ENCODE measurements at places on chromosomes 12 and 14.
A peak's percentile ranks its signal among the peaks of the same experiment; 100 is the strongest.

- peak; percentile 50 for DNase-seq
Measured at GRCh38 chr12:25155022-25155576, 39.9 kb downstream of the DNAI7 start.

- no peak for DNase-seq
Measured at GRCh38 chr14:31550589-31550988, 10.6 kb upstream of the NUBPL start.

DNA sequence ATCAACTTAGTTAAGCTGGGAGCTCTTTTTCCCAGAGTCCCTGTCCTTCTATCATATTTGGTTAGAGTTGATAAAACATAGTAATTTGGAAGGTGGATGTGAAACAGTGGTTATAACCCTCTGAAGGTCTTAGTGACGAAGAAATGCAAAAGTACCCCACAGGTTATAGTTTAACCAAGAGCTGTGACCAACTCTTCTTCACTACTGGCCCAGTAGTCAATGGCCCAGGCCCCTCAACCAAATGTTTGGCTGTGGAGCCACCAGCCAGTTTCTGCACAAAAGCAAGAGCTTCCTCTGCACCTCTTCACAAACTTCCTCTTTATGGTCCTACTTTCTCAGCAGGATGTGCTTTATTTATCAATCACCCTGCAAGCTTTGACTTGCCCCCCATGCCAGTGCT lies 132.6 kb downstream of the BMP4 start:
- DNase-seq: no peak

DNA sequence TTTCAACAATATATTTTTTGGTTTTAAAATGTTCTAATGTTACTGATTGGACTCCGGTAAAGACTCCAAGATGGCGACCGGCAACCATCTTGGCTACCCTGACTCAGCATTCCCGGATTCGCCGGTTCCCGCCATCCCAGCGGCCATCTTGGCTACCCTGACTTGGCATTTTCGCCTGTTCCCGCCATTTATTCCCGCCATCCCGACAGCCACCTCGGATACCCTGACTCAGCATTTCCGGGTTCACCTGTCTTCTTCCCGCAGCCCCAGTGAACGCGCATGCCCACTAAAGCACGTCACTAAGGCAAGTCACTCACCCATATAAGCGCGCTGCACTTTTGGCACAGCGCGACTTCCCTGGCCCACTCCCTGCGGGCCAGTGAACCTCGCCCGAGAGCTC lies 9.0 kb upstream of the LRFN5 start:
- no peak for DNase-seq

GRCh38 chr14:104734991-104735779 lies 11.2 kb downstream of the ADSS1 start:
- no peak for DNase-seq

DNA sequence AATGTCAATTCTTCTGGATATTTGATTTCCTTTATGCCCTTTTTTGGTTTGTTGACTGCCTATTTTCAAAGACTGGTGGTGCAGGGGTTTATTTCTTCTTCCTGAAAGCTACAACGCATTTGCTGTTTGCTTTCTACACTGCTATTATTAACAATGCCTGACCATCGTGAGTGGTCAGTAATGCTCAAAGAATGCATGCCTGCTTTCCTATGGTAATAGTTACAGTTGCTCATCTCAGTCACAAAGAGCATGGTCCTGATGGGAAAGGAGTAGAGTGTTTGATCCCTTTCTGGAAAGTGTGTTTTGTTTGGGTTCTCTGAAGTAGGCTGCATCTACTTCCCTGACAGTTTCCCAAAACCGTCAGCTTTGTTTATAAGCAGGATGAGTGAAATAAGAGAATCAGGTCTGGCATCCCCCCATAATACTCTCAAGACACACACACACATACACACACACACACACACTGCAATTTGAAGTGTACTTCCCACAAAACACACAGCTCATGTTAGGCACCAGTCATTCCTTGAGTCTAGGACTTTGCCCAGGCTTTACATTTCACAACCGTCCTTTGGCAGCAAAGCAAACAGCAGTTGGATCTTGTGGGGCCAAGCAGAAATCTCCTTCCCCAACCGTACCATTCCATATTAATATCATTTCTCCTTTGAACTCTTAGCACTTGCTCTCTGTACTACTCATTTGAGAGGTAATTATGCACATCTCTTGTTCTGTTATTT lies 56.6 kb downstream of the SUDS3 start:
- peak; percentile 3 for DNase-seq

DNA sequence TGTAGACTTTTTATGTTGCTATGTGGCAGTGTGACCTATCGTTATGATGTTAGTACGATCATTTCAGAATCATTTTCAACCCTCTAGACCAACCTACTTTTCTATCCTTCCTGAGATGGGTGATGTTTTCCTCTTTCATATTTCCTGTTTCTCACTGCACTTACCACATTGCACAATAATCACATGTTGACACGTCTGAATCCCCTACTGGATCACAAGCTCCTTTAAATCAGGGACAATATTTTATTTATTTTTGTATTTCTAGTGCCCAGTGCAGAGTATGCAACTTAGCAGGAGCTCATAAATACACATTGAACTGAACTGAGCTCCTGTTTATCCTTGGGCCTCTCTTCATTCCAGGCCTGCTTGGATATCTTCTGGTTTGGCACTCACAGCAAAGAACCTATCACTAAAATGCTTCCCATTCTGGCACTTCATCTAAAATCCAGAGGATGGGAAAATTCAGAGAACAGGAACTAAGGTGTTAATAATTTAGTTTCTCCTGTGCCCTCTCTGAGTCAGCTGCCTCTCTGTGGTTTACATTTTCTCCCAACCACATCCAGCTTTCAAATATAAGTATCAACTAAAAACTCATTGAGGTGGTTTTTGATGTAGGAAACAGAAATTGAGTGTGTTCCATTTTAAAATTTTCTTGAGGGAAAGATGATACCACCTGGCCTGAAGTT lies 69.4 kb upstream of the DYRK2 start:
- no peak for DNase-seq

DNA sequence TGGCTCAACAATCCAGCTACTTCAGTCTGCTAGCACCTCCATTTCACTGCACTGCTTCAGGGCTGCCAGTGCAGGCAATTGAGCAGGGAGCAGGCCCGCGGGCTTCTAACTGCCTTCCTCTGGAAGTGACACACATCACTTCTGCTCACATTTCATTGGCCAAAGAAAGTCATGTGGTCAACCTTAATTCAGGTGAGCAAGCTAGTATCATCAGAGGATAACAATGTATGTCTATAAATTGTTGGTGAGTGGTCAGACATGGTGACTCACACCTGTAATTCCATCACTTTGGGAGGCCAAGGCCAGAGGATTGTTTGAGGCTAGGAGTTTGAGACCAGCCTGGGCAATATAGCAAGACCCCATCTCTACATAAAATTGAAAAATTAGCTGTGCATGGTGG lies 22.3 kb upstream of the CHGA start:
- no peak for DNase-seq

DNA sequence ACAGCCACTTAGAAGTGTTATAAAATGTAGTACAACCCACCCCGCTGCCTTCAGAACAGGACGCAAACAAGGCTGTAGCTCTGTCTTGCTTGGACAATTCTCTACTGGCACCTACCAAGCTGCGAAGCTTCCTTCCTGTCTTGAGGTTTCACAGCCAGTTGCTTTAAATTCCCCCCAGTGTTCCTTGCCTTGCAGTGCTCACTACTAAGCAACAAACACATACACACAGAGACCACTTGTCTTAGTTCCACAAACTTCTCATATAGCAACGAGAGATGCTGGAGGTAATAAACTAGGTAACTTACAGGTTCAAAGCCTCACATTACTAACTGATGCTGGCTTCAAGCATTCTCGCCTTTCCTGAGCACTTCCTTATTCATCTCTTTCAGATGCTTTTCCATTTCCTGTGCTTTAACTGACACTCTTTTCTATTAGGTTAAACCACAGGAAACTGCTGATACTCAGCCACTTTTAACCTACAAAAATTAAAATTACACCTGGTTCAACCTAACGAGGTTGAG lies 91.5 kb upstream of the PTGDR start:
- DNase-seq: no peak

- no peak for DNase-seq
Measured at GRCh38 chr14:48726080-48726642, 860.0 kb downstream of the RPS29 start.

- DNase-seq: no peak
Measured at GRCh38 chr12:50824914-50825313, 17.8 kb upstream of the TMPRSS12 start.

- no peak for DNase-seq
Measured at GRCh38 chr12:24544368-24544767, 404.5 kb downstream of the BCAT1 start.

GRCh38 chr12:30807695-30808034 lies 52.9 kb upstream of the CAPRIN2 start:
- DNase-seq: no peak

Measured in fibroblast of skin of right quadriceps (primary cell).